ENCODE measurements at places on chromosomes 5 and 9. TPM values are rescaled to one million over a fixed set of nuclear protein-coding genes. Genes with fewer than 3 reads are reported as not detected.

The SPINK6 gene
- total RNA-seq, result not detected

The MYORG gene
- total RNA-seq, result 4.8 TPM

The F2R gene
- total RNA-seq, result 18.6 TPM

The CARD9 gene
- total RNA-seq, result 15.0 TPM

The CYLC2 gene
- not detected for total RNA-seq

- H3K27me3 ChIP-seq, result no peaks in the 10 kb centered on the region
- no peak overlapping the region for H3K27ac ChIP-seq
- H3K4me1 ChIP-seq, result peaks cover 69% of the 10 kb centered on the region
- H3K4me3 ChIP-seq, result no peak overlapping the region
- no peaks in the 10 kb centered on the region for H3K36me3 ChIP-seq
Observed at GRCh38 chr5:14168793-14169262, 25.7 kb downstream of the TRIO start.

DNA sequence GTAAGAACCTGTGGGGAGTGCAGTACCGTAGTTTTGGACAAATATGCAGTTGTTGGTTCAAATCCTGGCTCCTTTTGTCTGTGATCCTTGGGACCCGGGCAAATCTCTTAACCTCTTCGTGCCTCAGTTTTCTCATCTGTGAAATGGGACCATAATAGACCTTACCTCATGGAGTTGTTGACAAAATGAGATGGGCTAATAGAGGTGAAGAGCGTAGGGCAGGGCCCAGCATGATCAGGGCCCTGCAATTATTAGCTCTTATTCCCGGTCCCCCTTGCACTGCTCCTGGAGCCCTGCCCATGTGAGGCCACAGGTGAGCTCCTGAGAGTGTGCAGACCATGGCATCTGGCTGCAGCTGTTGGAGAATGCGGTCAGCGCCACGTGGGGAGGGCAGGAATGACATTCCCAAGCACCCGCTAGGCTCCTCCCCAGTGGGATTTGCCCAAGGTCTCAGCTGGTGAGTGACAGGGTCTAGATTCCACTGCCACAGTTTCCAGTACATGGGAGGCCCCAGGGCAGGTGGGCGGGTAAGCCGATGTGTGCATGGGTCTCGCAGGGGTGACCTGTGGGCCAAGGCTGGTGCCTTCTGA lies 41.0 kb downstream of the NEK6 start:
- DNase-seq, result no peak
- H3K4me3 ChIP-seq, result no peak overlapping the region
- peaks cover 23% of the 10 kb centered on the region for H3K36me3 ChIP-seq
- peaks cover 69% of the 10 kb centered on the region for H3K4me1 ChIP-seq
- H3K27ac ChIP-seq, result peak overlapping the region; percentile 62

GRCh38 chr9:20070336-20070735 lies 281.5 kb upstream of the SLC24A2 start:
- no peak overlapping the region for H3K4me3 ChIP-seq
- no peaks in the 10 kb centered on the region for H3K4me1 ChIP-seq
- no peaks in the 10 kb centered on the region for H3K36me3 ChIP-seq
- no peak overlapping the region for H3K27ac ChIP-seq
- no peak for DNase-seq

DNA sequence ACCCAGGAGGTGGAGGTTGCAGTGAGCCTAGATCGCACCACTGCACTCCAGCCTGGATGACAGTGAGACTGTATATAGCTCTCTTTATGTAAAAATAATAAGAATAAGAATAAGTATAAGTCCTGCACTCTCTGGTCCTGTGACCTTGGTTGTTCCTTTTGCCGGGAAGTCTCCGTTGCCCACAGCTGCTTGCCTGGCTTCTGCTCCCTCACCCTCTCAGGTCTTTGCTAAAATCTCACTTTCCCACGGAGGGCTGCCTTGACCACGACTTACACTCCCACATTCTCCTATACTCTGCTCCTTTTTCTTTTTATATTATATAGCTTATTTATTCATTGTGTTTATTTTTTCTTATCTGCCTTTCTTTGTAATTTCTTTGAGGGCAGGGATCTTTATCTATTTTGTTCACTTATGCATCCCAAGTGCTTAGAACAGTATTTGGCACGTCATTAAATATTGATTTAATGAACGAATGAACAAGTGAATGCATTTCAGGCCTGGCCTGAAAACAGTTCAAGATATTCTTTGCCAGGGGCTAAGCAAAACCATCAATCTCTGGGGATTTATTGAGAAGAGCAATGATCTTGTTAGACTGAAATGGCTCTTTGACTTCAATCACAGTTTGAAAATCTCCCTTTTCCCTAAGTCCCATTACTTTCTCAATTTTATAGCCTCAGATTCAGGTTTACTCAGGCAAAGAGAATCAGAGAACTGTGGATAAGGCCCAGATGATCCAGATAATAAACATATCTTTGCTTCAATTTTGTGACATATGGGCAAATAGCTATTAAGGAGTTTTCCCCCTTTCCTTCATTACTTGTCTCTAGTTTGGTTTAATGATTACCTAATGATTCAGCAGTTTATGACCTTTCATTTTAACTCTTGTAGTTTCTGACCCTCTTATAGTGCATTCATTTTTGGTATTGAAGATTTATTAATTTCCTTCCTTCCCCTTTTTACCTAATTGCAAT lies 60.8 kb upstream of the TMC1 start:
- DNase-seq, result no peak
- H3K4me3 ChIP-seq, result no peak overlapping the region

- peaks cover 82% of the 10 kb centered on the region for H3K36me3 ChIP-seq
- H3K27me3 ChIP-seq, result no peaks in the 10 kb centered on the region
- H3K4me1 ChIP-seq, result no peaks in the 10 kb centered on the region
Observed at GRCh38 chr9:111582888-111583287, 16.6 kb downstream of the PTGR1 start.

DNA sequence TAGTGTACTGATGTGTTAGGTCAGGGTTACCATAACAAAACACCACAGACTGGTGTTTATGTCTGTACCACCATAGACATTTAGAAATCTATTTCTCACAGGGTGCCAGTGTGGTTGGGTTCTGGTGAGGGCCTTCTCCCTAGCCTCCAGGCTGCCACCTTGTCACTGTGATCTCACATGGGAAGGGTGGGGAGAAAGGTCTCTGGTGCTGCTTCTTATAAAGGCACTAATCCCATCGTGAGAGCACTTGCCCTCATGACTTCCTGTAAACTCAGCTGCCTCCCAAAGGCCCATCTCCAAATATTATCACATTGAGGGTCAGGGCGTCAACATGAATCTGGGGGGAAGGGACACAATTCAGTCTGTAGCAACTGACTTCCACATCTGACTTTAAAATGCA lies 49.8 kb downstream of the PIK3R1 start:
- peaks cover 94% of the 10 kb centered on the region for H3K4me1 ChIP-seq
- H3K27me3 ChIP-seq, result no peaks in the 10 kb centered on the region
- no peak for DNase-seq
- H3K27ac ChIP-seq, result peak overlapping the region; percentile 59
- no peaks in the 10 kb centered on the region for H3K36me3 ChIP-seq

GRCh38 chr5:173315495-173316338 lies 12.5 kb downstream of the STC2 start:
- peak overlapping the region; percentile 12 for H3K4me3 ChIP-seq
- peak overlapping the region; percentile 32 for H3K27ac ChIP-seq
- DNase-seq, result no peak
- H3K4me1 ChIP-seq, result peaks cover 26% of the 10 kb centered on the region

- H3K27me3 ChIP-seq, result no peaks in the 10 kb centered on the region
- no peak for DNase-seq
- no peak overlapping the region for H3K27ac ChIP-seq
- peaks cover 51% of the 10 kb centered on the region for H3K36me3 ChIP-seq
Observed at GRCh38 chr5:73027361-73027760, 71.5 kb downstream of the FCHO2 start.

DNA sequence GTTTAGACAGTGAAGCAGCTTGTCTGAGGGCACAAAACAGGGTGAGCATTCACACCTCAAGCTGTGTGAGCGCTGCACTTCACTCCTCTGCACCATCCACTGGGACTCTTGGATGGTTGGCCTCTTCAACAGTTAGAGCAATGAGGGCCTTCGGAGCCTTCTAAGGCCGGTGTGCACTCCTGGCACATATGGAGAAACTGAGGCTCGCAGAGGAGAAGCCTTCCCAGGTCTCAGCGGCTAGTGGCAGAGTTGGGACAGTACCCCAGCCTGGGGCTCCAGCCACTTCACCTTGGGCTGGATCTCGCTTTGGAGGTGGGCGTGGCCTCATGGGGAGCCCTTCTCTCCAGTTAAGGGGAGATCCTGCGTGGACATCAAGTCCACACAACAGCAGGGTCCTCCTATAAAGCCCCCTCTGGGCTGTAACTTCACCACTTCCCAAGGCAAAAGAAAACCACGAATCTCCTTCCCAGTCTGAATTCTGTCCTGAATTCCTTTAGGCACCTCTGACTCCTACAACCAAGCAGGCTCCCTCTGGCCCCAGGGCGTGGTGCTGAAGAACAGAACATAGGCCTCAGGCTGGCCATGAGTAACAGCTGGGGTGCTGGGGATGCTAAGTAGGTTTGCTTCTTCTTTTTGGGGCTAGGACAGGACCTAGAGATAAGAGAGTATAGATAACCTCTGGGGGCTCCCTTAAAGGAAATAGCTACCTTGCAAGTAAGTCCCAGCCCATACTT lies 30.5 kb upstream of the CSF1R start:
- no peaks in the 10 kb centered on the region for H3K27me3 ChIP-seq
- DNase-seq, result no peak
- no peak overlapping the region for H3K27ac ChIP-seq

DNA sequence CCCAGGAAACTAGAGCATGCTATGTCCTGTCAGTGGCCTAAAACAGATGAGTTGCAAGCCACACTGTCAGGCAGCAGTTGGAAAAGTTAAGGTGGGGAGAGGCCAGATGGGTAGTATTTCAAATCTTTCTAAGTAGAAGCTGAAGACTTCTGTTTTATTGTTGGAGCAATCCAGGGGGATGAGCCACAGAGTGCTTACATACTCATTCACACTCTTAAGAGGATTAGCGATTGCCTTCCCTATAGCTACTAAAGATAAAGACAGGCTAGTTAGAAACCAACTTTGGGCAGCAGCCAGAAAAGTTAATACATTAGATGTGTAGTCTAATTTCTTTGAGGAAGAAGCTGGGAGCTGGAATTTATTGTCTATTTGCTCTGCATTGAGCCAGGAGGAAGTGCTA lies 61.7 kb upstream of the ELAVL2 start:
- no peaks in the 10 kb centered on the region for H3K4me1 ChIP-seq
- H3K36me3 ChIP-seq, result no peaks in the 10 kb centered on the region
- H3K4me3 ChIP-seq, result no peak overlapping the region
- no peaks in the 10 kb centered on the region for H3K27me3 ChIP-seq
- no peak for DNase-seq

- no peak overlapping the region for H3K27ac ChIP-seq
- DNase-seq, result no peak
- no peaks in the 10 kb centered on the region for H3K4me1 ChIP-seq
- H3K27me3 ChIP-seq, result no peaks in the 10 kb centered on the region
Observed at GRCh38 chr5:145658435-145658834, 176.7 kb downstream of the PRELID2 start.

DNA sequence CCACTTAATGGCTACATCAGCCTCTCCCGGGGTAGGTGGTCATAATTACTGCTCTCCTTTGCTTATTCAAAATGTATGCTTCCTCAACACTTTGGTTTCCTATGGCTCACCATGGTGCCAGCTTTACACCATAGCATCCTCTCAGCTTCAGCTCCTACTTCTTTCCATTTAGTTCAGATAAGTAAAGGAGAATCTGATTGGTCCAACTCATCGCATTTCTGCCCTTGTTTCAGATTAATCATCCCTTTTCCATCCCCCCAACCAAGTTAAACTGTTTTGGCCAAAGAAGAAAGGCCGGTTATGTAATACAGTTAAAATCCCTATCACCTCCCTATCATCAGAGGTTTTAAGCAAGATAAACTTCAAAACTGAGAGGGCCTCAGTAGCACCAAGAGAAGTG lies 130.5 kb downstream of the CETN3 start:
- H3K4me3 ChIP-seq, result no peak overlapping the region
- H3K36me3 ChIP-seq, result no peaks in the 10 kb centered on the region
- H3K27ac ChIP-seq, result no peak overlapping the region

- H3K4me3 ChIP-seq, result no peak overlapping the region
- H3K36me3 ChIP-seq, result no peaks in the 10 kb centered on the region
- no peaks in the 10 kb centered on the region for H3K27me3 ChIP-seq
- no peak for DNase-seq
Observed at GRCh38 chr9:109139851-109140250, 20.1 kb upstream of the TMEM245 start.

GRCh38 chr9:73133921-73134407 lies 17.7 kb upstream of the ANXA1 start:
- H3K4me3 ChIP-seq, result no peak overlapping the region
- no peaks in the 10 kb centered on the region for H3K36me3 ChIP-seq
- H3K4me1 ChIP-seq, result peaks cover 27% of the 10 kb centered on the region
- H3K27me3 ChIP-seq, result no peaks in the 10 kb centered on the region

- no peak overlapping the region for H3K4me3 ChIP-seq
- peaks cover 32% of the 10 kb centered on the region for H3K36me3 ChIP-seq
- H3K27ac ChIP-seq, result no peak overlapping the region
- H3K27me3 ChIP-seq, result no peaks in the 10 kb centered on the region
- no peak for DNase-seq
- no peaks in the 10 kb centered on the region for H3K4me1 ChIP-seq
Observed at GRCh38 chr5:78113689-78114264, 180.7 kb downstream of the AP3B1 start.

- no peaks in the 10 kb centered on the region for H3K4me1 ChIP-seq
- no peaks in the 10 kb centered on the region for H3K36me3 ChIP-seq
- no peak for DNase-seq
- no peaks in the 10 kb centered on the region for H3K27me3 ChIP-seq
- H3K27ac ChIP-seq, result no peak overlapping the region
Observed at GRCh38 chr9:14797435-14797834, 74.9 kb upstream of the CER1 start.

DNA sequence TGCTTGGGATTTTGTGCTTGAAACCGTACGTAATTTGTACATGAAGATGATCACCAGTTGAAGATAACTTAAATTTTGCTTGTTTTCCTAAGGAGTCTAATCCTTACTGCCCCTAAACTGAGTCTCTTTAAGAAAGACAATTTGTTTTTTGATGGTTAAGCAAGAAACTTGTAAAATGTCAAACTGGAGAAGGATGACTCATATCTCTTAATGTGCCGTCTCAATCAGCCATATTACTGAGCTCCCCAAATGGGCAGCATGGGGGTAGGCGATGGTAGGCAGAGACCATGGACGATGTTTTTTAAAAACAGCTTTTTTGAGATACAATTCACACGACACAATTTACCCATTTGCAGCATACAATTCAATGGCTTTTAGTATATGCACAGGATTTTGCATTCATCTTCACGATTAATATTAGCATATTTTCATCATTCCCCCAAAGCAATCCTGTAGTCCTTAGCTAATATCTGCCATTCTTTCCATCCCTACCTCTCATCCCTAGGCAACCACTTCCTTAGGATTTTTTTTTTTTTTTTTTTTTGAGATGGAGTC lies 14.3 kb downstream of the ARHGAP26 start:
- no peaks in the 10 kb centered on the region for H3K36me3 ChIP-seq
- no peak overlapping the region for H3K27ac ChIP-seq
- H3K4me3 ChIP-seq, result no peak overlapping the region
- H3K4me1 ChIP-seq, result peaks cover 49% of the 10 kb centered on the region
- no peaks in the 10 kb centered on the region for H3K27me3 ChIP-seq

DNA sequence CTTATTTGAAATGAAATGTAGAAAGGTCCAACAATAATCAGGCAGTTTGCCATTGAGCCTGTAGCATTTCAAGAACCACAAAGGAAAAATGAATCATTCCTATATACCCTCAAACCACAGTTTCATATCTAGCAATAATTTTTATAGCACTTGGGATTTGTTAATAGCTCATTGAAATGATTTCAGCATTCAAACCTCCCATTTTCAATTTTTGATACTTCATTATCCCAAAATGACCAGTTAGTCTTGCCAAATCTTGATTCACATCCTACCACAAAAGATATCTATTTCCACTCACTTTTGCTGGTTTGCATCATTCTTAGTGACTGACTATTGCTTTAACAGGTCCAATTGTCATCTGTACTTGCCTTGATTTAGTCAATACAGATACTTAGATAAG lies 790.1 kb downstream of the TLE1 start:
- H3K4me1 ChIP-seq, result no peaks in the 10 kb centered on the region
- H3K27me3 ChIP-seq, result no peaks in the 10 kb centered on the region
- H3K27ac ChIP-seq, result no peak overlapping the region
- H3K36me3 ChIP-seq, result no peaks in the 10 kb centered on the region
- DNase-seq, result no peak
